ENCODE measurements at places on chromosomes 4 and X.

- no peak for DNase-seq
Observed at GRCh38 chr4:155799116-155799793, 40.4 kb downstream of the GUCY1B1 start.

GRCh38 chr4:1409491-1410425, 3.5 kb upstream of the NKX1-1 start:
- no peak for DNase-seq

GRCh38 chrX:24399550-24399949, 39.1 kb downstream of the SUPT20HL1 start:
- DNase-seq, result no peak

DNA sequence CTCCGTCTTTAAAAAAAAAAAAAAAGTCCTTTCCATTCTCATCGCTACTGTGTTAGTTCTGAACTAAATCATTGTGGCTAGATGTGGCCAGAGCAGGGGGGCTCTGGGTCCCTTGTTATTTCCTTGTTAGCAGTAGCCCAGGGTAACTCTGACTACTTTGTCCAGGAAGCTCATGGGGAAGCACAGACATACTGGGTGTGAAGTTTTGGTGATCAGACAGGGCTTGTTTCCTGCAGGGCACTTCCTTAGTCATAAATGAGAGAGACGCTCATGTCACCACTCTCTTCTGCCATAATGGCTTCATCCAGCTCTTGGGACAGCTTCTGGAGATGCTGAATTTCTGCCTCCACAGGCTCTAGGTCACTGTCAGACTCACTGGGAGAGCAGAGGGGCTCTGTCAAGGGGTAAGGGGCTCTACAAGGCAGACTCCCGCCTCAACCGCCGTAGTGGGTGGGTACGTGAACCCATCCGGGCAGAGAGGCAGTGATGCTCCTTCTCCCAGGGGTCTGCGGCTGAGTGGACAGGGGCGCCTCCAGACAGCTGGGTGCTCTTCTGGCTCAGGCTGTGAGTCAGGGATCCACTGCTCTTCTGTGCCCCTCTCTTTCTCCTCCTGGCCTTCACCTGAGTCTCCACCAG, 12.9 kb downstream of the STIM2 start:
- no peak for DNase-seq

DNA sequence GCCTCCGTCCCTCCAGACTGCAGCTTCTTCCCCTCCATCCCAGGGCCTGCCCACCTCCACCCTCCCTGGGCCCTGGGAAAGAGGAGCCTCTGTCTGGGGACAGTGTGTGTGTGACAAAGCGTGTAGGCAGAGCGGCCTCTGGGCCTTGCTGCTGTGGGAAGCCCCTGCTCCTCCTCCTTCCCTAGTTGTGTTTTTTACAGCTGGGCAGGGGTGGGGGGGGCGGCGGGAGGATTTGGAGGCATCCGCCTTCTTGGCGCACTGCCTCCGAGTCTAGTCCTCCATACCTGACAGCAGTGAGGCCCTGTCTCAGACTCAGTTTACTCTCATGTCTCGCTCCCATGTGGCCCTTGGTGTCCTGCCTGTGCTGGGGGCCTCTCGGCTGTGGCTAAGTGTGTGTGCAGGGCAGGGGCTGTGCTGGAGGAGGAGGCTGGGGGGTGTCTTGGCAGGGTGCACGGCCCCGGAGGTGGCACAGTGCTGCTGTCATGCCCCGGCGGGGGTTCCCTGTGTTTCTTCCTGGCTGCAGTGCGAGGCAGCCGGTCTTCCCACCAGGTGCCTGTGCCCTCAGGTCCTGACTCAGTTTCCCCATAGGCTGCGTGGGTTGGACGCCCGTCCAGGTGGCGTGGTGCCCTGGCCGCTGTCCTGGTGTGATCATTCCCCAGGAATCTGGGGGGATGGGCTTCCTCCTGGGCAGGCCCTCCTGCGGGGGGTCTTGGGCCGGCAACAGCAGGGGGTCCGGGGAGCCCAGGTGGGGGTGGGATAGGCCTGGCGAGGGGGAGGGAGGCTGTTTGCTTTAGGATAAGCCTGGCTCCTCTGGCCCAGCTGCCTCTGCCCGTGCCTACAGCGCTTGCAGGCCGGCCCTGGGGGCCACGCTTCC, 7.0 kb downstream of the FGFRL1 start:
- DNase-seq, result no peak

DNA sequence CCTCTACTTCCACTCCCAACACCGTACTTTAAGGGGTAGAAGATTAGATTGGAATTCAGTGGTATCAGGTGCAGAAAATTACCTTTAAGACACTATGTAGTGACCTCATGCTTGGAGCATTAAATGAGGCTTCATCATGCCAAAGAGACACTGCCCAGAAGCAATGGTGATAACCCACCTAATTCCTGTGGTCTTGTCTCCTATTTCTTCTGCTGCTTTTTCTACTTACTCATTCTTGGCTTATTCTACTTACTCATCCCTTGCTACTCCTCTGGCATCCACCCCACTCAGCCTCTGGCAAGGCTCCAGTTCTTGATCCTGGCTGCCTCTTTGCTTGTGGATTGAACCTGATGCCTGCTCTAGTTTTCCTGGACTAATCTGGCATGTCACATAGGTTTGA, 62.3 kb upstream of the ADAMTS3 start:
- no peak for DNase-seq

GRCh38 chrX:22015139-22015750, 16.9 kb upstream of the PHEX start:
- no peak for DNase-seq

GRCh38 chr4:152530600-152530999, 5.3 kb downstream of the FBXW7 start:
- no peak for DNase-seq

DNA sequence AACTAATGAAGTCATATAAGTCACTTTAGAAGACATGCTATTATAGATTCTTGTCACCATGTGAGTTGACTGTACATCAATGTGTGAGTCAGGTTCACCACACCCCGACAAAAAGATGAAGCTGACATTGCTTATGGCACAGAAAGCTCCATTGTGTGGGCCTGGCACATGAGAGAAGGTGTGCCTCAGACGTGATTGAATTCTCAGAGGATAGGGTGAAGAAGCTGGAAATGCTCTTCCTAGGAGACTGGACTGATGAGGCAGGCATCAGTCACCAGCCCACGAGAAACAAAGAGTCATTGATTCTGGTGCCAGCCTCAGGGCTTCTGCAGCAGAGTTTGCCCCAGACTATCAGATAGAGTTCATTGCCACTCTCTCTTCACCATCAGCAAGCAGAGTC, 35.9 kb upstream of the LRAT start:
- DNase-seq, result no peak

DNA sequence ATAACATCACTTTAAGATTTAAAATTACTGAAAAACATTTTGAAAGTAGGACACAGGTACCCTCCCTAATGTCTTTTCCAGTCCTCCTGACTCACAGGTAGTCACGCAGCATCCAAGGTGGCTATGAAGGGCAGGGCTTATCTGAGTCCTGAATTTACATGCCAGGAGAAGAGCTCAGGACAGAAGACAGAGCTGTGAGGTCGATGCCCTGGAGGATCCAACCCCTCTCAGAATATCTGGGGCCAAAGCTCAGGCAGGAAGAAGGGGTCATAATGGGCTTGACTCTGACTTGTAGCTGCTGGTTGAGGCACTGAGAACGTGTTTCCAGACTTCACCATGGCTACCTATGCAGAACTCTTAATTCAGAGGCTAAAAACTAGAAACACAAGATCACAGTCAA, 177.5 kb downstream of the AASDH start:
- DNase-seq, result no peak

DNA sequence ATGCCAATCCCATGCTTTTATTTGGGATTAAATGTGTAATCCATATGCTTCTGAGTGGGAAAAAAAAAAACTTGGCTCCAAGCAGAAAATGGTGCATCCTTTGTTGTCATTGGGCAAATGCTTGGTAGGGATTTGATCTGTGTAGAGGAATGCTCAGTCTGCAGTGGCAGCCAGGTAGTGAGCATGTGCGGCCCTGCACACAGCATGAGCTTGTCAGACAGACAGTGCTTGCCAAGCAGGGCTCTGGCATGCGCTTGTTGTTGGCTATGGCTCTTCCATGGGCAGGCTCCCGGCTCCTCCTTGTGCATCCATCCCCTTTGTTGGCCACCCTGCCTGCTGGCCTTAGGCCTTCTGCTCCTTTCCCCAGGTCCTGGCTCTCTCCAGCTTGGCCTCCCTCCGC, 130.3 kb downstream of the GPR143 start:
- no peak for DNase-seq

- no peak for DNase-seq
Observed at GRCh38 chr4:39036172-39036571, 4.0 kb upstream of the TMEM156 start.

- peak; percentile 30 for DNase-seq
Observed at GRCh38 chrX:24145303-24146186, 4.0 kb upstream of the ZFX start.

GRCh38 chr4:153731239-153731638, 28.6 kb downstream of the RNF175 start:
- DNase-seq, result peak; percentile 79

DNA sequence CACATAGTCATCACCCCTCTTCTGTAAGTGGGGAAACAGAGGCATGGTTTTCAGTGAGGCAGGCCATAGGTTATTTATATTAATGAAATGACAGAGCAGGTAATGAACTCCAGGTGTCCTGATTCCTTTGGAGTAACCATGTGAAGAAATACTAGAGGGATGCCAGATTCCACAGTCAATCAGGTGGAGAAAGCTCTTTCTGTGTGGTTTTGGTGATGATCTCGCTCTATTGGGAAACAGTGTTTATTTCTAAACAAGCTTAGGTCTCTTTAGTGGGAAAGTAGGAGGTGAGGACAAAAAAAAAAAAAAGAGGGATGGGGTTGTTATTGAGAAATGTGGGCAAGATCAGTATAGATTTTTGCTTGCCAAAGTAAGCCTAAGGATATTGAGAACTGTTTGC, 12.2 kb downstream of the DOCK11 start:
- peak; percentile 24 for DNase-seq

DNA sequence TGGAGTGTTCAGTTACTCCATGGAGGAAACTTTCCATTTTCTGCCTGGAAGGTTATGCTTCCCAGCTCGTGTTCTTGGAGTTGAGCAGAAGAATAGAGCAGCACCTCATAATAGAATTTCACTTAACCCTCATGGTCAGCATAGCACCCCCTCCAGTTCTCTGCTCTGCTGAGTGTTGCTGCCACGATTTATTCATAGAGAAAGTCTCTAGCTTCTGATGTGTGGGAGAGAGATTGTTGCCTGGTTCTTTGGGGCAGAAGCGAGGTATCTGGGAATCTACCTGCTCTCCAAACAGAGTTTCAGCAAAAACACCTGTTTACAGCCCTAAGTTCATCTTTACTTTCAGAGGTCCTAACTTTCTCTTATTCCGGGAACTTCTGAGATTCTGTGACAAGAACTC, 3.9 kb upstream of the DTHD1 start:
- DNase-seq, result no peak

DNA sequence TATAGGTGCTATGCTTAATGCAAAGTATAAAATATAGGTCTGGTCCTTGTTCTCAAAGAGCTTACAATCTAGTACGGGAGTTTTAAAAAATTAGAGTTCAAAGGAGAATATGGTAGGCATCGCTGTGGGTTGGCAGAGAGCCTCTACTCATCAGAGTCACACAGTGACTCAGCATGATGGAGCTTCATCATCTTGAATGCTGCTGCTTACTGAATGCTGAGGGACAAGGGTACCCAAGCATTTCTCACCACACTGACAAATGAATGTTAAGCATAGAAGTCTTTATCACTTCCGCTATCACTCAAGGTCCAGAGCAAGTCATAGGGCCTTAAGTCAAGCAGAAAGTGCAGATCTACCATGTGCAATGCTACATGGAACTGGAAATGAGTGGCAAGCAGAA, 268.6 kb upstream of the IGFBP7 start:
- no peak for DNase-seq

DNA sequence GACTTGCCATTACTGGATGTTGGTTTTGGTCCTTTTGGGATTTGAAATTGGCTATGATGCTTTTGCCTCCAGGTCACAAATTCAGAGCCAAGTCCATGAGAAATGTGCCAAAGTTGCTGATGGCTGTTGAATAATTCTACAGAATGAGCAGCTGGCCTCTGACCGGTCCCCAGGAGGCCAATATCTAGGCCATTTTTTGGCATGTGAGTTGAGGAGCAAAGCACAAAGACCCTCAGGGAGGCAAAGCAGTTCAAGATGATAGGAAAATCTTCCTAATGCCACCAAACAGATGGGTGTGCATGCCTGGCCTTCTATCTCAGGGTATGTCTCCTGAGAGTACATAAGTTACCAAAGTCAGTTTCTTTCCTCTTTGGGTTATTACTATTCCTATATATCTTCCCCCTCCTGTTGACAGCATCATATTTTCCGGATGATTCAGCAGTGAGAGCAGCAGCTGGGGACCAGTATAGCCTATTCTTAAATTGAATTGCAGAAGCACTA, 44.4 kb downstream of the SEL1L3 start:
- DNase-seq, result peak; percentile 49

- no peak for DNase-seq
Observed at GRCh38 chr4:41639291-41639690, 101.3 kb downstream of the LIMCH1 start.

DNA sequence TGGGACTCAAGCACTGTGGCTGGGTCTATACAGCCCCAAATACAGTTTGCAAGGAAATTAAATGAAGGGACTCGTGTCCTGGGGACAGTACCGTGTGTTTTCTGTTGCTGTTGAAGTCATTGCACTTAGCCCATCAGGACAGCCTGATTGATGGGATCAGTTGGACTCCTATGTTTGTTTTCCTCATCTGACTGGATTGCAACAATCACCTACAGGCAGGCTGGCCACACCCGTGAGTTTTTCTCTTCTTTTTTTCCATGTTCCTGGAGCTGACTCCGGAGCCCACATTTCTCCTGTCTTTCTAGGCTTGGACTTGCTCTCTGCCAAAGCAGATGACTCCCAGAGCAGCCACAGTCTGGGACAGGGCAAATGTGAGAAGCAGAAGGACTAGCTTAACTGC, 38.1 kb downstream of the RTL9 start:
- no peak for DNase-seq

- no peak for DNase-seq
Observed at GRCh38 chr4:3443750-3444309, 2.1 kb downstream of the HGFAC start.

GRCh38 chr4:93403571-93403970, 425.0 kb upstream of the ATOH1 start:
- no peak for DNase-seq
